ENCODE measurements at places on chromosomes 1 and 21.

- DNase-seq = no peak
These were observed 138.7 kb upstream of the SLC45A1 start for GRCh38 chr1:8179132-8179793.

GRCh38 chr21:44657635-44658540 is at the start of gene KRTAP12-3:
TSS of gene KRTAP12-3 (plus strand) at chr21:44657932. CDS start at chr21:44657980, 48 bp downstream.
- no peak for DNase-seq

GRCh38 chr1:204564835-204565234 is 48.6 kb downstream of the MDM4 start:
- no peak for DNase-seq

DNA sequence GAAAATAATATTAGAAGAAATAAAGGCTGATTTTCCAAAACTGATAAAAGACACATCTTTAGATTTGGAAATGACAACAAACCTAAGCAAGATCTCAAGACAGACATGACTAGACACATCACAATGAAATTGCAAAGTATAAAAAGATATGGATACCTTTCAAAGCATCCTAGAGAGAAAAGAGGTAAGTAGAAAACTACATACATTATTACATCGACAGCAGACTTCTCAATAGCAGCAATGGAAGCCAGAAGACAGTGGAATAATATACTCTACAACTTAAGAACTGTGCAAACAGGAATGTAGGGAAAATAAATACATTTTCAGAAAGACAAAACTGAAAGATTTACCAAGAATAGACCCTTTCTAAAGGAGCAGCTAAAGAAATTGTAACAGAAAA is 50.2 kb downstream of the DENND1B start:
- DNase-seq = no peak

GRCh38 chr1:199335496-199335895 is 692.0 kb upstream of the NR5A2 start:
- DNase-seq = no peak

- no peak for DNase-seq
These were observed 606.3 kb upstream of the PLXNA2 start for GRCh38 chr1:208850442-208850841.

GRCh38 chr21:44903050-44903685 is 17.5 kb downstream of the ITGB2 start:
- DNase-seq = no peak

DNA sequence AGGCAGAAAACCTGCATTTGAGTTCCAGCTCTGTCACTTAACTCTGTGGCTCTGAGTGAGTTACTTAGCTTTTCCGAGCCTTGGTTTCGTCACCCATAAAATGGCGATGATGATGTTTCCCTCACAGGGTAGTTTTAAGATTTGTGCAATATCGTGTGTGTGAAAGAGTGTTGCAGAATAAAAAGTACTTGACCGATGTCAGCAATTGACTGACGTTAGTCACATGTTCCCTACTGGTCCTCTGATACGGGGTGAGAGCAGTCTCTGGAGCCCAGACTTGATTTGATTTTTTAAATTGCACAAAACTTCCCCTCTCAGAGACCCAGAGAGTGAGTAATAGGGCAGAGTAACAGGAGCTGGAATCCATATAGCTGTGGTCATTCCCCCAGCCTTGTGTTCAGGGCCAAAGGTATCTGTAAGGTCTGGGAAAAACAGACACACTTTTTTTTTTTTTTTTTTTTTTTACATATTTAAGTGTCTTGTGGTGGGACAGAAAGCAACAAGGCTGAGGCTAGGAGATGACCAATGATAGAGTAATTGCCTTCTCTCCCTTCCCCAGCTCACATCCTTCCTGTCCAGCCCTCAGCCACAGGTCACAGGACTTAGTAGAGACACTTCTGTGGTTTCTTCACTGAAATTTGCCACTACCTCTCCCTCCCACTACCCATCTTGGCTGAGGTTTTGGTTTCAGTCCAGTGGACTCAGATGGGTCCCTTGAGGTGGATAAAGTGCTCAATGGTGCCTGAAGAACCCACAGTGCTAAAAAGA is 2.0 kb downstream of the FCER1G start:
- peak; percentile 39 for DNase-seq

- DNase-seq = no peak
These were observed 40.3 kb downstream of the ACBD6 start for GRCh38 chr1:180462102-180462501.

- no peak for DNase-seq
These were observed 302.7 kb downstream of the SIPA1L2 start for GRCh38 chr1:232327269-232327668.

- no peak for DNase-seq
These were observed at the start of gene LHX4 for GRCh38 chr1:180229483-180230415. TSS of gene LHX4 (plus strand) at chr1:180230264. CDS start at chr1:180230530, 266 bp downstream.

DNA sequence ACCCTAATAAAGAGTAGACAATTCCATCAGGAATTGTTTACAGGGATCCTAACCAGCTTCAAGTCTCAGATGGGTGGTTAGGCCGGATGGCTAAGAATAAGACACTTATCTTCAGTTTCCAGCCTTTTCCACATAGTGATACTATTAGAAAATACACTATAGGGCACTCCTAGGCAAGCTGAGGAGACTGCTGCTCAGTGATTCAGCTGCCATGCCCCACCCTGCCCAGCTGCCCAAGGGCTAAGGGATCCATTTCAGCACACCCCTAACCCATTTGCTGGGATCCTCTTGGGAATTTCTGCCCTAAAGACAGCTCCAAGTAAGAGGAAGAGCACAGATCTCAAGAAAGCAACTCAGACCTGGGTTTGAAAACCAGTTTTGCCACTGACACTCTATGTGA is 31.9 kb downstream of the PLPP3 start:
- no peak for DNase-seq

GRCh38 chr1:27535386-27535785 is 45.4 kb upstream of the WASF2 start:
- DNase-seq = no peak

DNA sequence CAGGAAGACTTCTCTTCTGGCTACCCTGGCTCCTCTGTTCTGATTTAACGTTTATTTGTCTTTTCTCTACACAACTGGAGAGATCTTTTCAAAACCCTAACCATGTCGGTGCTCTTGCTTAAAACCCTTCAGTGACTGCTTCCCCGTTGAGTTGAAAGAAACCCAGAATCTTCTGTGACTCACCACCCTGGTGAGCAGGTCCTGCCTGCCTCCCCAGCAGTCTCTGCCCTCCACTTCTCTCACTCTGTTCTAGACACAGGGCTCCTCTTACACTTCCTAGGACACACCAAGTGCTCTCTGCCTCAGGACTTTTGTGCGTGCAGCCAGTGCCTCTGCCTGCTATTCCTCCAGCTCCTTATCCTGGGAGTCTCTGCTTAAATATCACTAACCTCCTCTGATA is 131.4 kb downstream of the IER5 start:
- DNase-seq = no peak

DNA sequence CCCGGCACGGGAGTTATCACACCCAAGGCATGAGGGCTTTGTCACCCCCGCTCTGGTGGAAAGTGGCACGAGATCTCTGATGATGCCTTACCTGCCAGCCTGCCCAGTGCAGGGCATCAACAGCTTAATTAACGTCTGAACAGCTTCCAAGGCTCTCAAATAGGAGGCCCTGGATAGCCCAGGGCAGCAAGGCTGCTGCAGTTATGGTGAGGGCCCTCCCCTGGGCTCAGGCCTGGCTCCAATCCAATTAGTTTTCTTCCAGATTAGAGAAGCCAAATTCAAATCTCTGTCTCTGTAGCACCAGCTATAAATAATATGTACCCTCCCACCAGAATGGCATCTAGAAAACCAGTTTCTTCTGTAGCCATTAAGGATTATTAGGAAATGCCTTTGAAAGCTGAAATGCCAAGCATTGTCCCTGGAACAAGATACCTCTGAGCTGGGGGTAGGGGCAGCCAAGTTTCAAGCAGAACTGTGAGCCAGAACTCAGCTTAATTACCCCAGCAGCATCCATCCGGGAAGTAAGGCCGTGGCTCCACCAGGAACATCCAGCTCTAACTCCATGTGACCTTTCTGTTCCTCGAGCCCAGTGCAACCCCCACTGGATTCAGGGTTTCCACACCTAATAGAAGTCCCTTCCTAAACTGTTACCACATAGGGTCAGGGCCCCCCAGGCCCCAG is 12.5 kb downstream of the QSOX1 start:
- peak; percentile 64 for DNase-seq

GRCh38 chr1:32989160-32990050 is 24.8 kb upstream of the RNF19B start:
- DNase-seq = peak; percentile 88

DNA sequence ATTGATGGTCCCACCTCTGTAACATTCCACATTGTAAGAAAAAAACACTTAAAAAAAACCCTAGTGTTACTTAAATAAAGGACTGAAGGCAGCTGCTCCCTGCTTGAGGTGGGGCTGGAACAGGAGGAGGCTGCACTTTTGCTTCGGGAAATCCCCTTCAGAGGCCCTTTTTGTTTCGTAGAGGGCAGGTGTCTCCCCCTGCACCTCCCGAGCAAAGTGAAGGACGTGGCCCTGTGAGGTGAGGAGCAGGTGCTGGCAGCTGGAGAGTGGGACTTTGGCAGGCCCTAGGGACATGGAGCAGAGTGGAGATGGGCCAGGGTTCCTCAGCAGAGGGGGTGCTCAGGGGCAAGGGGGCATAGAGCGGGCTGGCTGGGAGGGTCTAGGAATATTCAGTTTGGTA is 33.4 kb upstream of the WNT4 start:
- DNase-seq = no peak

DNA sequence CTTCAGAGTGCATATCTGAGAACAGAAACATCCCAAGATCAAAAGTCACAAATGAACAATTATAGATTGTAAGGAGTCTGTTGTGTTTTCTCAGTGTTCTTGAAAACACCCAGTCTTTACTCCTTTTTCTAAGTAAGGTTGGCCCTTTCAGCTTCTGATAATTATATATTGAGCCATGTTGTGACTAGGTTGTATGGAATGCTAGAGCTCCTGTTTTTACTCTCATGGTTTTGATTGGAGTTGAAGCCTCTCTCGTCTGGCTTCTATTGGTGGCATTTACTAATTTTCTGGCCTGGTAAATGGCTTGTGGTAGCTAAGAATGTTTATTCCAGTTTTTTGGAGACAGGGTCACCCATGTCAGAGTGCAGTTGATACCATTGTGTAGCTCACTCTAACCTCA is 84.7 kb downstream of the NDUFS5 start:
- no peak for DNase-seq

DNA sequence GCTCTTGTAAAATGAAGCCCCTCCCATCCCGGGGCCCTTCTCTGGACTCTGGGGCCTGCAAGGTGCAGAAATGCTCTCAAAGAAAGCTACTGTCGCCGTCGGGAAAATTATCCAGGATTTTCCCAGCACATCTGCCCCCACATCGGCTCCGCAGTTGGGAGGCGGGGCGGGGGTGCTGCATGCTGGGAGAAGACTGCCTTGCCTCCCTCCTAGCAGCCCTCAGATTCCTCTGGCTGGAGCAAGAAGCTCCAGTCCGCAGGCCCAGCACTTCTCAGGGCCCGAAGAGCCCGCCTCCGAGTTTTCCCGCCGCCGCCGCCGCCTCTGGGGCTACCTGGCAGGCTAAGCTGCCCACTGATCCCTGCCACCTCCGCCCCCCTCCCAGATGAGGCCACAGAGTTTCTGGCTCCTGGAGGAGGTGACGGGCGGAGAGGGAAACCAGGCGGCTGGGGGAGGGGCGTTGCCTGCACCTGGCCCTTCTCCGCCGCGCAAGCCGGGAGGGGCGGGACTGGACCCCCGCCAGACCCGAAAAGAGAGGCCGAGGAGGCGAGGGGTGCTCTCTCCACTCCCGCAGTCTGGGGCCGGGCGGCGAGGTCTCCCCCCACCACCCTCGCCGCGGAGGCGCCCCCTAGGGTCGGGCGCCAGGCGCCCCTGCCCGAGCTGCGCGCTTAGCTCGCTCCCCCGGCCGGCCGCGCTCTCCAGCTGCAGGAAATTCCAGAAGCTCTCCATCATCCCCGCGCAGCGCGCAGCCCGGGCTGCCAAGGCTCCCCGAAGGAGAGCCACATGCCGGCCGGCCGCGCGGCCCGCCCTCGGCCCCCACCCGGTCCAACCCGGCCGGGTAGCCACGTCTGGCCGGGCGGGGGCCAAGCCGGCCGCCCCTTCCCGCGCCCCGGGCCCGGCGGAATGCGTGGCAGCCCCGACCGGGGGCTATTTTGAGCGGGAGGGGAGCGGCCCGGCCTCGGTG is 28.8 kb downstream of the AHDC1 start:
- peak; percentile 80 for DNase-seq

DNA sequence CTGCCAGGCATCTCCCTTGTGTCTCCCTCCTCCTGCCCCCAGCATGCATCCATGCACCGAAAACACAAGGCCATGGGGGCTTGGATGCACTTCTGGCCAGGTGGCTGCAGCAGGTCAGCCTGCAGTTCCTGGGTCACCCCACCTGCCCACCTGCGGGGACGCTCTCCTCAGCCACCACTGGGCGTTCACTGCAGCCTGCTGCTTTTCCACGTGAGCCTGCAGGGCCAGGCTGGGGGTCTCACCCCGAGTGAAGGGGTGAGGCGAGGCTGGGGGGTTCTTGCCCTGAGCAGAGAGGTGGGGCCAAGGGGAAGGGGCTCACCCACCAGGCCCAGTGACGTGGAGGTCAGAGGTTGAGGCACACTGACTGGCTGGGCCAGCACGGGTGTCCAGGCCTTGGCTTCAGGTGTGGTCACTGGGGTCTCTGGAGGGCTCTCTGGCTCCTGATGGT is 64.6 kb downstream of the WNT9A start:
- DNase-seq = no peak

- no peak for DNase-seq
These were observed 8.5 kb downstream of the ARHGEF16 start for GRCh38 chr1:3463013-3463385.

GRCh38 chr1:51690285-51690961 is 73.5 kb downstream of the OSBPL9 start:
- no peak for DNase-seq

GRCh38 chr1:174469687-174470086 is 21.9 kb downstream of the GPR52 start:
- DNase-seq = no peak

GRCh38 chr21:42500736-42501135 is 4.7 kb upstream of the RSPH1 start:
- DNase-seq = no peak

- DNase-seq = no peak
These were observed 17.0 kb upstream of the PIGC start for GRCh38 chr1:172460887-172461315.

- peak; percentile 93 for DNase-seq
These were observed 699 bp downstream of the MAP3K6 start for GRCh38 chr1:27366113-27366410.

- no peak for DNase-seq
These were observed 13.6 kb downstream of the TUFT1 start for GRCh38 chr1:151553659-151554058.

- DNase-seq = no peak
These were observed 167.3 kb downstream of the ZZZ3 start for GRCh38 chr1:77514921-77515776.

DNA sequence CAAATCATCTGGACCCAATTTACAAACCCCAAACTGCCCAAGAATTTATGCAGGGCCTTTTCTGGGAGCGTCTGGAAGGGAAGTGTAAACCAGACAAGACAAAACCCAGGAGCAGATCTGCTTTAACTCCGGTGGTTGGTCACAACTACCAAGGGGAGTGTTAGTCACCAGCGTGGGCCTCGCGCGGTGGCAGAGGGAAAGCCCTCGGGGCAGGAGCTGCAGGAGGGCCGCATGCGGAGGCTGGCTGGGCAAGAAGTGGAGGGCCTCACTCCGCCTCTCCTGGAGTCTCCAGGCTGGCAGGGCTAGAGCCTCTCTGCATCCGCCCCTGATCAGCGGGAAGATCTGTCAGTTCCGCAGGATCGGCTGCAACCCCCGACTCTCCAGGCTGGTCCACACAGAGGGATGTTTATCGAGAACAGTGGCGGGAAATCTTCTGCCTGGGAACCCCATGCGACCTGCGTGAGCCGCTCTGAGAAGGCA is 2.0 kb downstream of the COL24A1 start:
- no peak for DNase-seq

GRCh38 chr1:48725341-48726046 is 51.2 kb downstream of the BEND5 start:
- no peak for DNase-seq

- DNase-seq = peak; percentile 16
These were observed 141.2 kb downstream of the PGBD5 start for GRCh38 chr1:230284891-230285290.

All from tibial artery (tissue), 4 donors.